ENCODE measurements at places on chromosomes 7 and 10.

DNA sequence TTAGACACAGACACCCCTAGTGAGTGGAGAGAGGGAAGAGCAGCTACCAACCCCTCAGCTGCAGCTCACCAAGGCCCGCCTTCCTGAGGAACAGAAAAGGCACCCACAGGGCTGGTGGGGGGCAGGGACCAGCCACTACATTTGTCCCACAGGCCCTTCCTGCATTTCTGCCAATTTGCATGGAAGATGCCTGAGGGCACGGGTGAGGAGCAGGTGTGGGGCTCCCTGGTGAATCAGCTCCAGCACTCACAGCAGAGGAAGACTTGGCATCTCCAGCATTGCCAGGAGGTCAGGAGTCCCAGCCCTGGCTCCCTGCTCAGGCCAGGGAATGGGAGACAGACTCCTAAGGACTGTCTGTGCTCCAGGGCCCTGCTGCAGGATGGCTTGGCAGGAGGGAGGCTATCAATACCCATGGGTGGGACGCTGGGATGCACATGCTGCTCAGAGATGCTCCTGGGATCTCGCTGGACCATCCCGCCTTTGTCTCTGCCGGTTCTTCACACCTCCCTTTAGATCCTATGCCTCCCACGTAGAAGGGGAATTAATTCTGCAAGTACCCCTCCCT, 109.7 kb downstream of the SLIT1 start:
- DNase-seq = no peak

DNA sequence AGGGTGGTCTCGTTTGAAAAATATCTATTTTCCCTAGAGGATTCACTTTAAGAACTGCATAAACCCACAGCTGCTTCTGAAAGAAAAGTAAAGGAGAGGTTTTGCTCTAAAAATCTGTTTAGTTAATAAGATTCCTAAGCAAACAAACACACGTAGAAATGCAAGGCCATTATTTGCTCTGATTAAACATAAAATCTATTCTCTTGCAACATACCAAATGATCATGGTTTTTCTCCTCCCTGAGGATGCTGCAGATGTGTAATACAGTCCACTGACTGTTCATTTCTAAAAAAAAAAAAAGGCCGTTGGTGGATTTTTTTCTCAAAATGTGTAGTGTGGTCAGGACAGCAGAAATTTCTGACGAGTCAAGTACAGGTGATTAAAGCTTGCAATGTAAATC, 98.6 kb downstream of the BUB3 start:
- no peak for DNase-seq

GRCh38 chr7:105521027-105521716, 899 bp downstream of the PUS7 start:
- peak; percentile 74 for DNase-seq

GRCh38 chr7:23211589-23211988, 29.7 kb downstream of the NUP42 start:
- no peak for DNase-seq

GRCh38 chr7:2049111-2049781, 183.5 kb downstream of the MAD1L1 start:
- no peak for DNase-seq

GRCh38 chr10:12825260-12825849, 176.2 kb downstream of the CCDC3 start:
- peak; percentile 15 for DNase-seq

DNA sequence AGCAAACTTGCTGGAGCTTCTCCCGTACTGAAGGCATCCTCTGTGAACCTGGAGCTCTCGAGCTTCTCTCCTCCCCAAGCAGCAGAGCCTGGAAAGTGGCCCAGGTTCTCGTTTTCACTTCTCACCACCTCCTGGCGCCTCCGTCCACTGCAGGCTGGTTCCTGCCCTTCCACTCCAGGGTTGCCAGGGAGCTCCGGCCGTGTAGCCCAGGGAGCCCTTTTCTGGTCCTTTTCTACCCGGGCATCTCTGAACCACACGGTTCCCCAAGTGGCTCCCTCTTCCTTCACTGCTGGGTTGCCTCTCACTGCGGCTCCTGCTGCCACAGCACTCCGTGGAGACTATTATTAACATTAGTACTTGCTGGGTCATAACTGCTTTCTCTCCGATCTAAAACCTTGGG, 208.6 kb upstream of the PPP2R2D start:
- no peak for DNase-seq

DNA sequence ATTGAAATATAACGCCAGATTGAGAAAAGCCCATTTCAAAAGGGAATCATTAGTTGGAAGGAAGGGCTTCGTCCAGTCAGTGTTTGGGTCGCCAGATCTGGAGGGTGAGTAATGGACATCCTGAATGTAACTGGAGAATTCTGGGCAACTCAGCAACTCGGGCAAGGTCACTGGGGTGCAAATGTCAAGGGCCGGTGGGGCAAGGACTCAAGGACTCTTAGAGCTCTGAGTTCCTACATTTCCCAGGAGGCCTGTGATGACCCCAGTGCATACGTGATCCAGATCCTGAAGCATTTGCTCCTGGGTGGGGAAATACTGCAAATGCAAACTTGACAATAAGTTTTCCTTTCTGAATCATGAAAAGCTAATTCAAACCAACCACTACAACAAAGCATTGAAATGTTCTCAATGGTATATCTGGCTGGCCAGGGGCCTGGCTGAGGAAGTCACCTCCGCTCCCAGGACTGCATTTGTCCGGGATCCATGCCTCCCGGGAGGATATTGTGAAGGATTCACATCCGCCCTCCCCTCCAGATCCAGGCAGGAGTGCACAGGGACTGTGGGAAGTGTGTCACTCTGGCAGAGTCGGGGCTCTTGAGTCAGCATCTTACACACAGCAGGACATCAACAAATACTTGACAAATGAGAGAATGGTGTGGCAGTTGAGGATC, 164.0 kb downstream of the FANK1 start:
- DNase-seq = peak; percentile 80

- no peak for DNase-seq
Measured at GRCh38 chr10:59803714-59804113, 50.5 kb upstream of the MRLN start.

GRCh38 chr10:68955355-68955831, 577 bp upstream of the DDX21 start:
- DNase-seq = no peak
